SK-N-SH (cell line): ENCODE measurements at places on chromosomes 5 and 9.

DNA sequence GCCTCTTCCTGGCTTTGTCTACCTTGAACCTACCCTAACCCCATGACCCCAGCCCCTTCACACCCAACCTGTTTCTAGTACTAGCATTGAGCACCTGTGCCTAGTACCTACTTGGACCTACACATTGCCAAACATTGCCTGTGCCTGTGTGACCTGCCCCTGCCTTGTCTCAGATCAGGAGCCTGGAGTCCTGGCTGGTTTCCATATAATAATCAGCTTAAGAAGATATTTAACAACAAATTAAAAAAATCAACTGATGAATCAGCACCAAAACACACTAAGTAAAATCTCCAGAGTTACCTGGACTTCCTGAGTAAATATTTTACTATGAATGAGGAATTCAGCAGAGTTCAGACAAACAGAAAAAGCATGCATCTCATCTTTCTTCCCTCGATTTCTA is 17.7 kb downstream of the LPAR1 start:
- no peak for DNase-seq

- no peak for DNase-seq
Observed at GRCh38 chr9:119003201-119003611, 366.0 kb downstream of the BRINP1 start.

GRCh38 chr9:29209748-29210291 is 1636.5 kb upstream of the C9orf72 start:
- peak; percentile 32 for DNase-seq

DNA sequence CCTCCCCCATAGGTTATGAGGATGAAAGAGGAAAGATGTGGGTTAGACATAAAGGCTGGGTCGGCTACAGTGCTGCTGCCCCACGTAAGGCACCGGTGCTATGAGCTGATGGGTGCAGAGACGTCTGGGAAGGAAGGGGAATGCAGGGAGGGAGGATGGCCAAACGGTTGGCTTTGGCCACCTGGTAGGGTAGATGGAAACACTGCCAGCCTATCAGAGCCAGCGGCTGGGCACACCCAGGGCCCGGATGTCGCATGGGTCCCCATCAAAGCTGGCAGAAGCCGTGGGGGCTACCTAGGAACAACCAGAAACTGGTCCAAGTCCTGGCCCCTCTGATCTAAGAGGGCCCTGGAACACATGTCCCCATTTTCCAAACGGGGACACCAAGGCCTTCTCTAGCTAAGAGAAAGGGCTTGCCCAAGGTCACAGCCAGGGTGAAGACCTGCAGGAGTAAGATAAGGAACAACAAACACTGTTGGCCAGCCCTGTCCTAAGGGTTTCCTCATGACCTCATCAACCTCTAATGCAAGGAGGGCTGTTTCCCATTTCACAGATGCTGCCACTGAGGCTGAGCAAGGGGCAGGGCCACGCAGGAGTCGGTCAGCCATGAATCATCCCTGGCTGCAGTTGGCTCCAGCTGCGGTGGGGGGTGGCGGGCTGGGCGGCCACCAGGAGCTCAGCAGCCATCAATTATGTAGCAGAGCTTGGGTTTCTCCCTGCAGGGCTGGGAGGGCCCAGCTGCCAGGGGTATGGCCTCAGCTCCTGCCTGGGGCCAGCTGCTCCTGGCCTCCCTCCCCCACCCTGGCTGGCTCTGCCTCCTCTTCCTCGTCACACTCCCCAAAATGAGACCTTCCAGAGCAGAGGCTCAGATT is 4.9 kb downstream of the SH3GLB2 start:
- peak; percentile 71 for DNase-seq
